MV-4-11 (cell line): ENCODE measurements at places on chromosomes 16 and 17.

DNA sequence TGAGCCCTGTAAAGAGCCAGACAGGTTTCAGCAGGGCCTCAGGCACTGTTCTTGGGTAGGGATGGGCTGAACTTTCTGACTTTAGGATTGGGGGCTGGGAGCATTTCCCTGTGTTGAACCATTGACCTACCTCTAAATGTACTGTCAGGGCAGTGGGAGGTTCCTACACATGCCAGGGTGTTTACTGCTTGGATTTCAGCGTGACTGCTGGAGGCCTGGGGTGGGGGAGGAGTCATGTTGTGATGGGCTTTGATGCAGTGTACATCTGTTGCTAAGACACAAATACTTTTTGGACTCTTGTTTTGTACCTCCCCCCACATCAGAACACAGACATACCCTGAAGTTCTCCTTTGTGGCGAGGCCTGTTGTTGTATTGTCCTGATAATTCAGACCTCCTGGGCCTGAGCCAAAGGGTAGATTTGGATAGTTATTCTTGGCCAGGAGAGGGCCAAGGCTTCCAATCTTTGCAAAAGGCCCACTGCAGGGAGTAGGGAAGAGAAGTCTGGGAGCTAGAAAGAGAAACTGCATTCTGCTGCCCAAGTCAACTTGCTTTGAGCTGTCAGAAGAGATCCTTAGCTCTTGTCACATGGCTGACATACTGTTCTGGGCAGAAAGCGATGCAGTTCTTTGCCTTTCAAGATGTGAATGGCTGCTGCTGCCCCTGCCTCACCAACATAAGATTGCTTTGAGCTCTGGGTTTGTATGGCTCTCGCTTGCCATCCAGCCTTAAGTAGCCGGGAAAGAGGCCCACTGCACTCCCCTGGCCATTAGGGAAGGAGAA, 3.7 kb downstream of the NFE2L1 start:
- DNase-seq = no peak

DNA sequence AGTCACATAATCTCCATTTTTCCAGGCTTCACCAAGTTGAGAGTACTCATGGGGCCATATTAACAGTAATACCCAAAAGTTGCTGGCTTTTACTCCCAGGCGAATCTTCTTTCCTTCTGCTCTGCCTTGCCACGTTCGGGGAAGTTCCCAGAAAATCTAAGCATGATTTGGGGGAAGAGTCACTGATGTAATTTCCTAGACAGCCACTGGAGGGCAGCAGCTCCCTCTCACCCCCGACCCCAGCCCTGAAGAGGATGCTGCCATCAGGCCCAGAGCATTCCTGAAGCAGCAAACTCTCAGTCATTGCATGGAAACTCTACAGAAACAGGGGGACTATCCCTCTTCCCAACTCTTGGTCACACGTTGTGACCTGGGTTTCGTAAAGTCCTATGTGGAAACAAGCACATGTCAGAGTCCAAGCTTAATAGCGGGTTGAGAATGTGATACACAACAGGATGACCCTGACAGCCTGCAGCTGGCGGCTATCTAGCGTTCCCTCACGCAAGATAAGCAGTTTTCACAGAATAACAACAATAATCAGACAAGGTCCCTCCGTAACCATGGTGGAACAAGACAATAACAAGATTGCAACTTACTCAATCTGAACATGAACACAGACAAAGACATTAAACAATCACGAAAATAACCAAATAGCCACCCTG, 43.8 kb upstream of the DHX40 start:
- peak; percentile 21 for DNase-seq

- no peak for DNase-seq
Measured at GRCh38 chr16:68993885-68994284, 111.6 kb upstream of the HAS3 start.

DNA sequence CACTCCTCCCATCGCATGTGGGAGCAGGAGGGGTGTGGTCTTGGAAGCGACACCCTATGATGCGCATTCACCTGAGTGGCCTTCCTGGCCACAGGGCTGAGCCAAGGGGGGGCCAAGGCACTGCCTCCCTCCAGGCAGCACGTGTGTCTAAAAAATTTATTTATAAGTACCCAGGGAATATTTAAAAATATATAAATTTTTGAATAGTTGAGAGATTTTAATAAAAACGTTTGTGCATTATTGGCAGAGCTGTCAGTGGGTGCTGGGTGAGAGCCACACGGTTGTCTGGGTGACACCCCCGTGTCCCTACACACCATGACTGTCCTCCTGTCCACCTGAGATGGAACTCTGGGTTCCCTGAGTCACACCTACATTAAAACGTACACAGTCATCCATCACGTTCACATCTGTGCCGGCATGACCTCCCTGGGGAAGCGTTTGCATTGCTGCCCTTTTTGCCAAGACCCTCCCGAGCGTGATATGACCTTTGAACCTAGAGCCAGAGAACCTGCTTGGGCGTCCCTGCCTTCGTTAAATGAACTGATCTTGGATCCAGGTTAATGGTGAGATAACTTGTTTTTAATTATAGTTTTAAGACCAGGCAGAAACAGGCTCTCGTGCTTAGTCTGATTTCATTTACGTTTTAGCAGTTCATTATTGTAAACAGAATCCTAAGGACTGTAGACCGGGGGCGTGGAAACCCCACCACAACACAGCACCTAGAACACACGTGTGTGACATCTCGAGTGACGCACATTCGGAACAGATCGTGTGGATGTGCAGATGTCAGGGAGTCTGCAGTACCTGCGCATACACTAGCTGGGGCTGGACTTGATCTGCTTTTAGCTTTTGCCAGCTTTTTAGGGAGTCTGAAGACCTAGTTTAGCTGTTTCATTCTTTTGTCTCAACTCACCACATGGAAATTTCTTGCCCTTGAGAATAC, 192.8 kb upstream of the CHMP6 start:
- DNase-seq = no peak

GRCh38 chr17:80984749-80985148, 6.9 kb upstream of the CHMP6 start:
- DNase-seq = no peak

DNA sequence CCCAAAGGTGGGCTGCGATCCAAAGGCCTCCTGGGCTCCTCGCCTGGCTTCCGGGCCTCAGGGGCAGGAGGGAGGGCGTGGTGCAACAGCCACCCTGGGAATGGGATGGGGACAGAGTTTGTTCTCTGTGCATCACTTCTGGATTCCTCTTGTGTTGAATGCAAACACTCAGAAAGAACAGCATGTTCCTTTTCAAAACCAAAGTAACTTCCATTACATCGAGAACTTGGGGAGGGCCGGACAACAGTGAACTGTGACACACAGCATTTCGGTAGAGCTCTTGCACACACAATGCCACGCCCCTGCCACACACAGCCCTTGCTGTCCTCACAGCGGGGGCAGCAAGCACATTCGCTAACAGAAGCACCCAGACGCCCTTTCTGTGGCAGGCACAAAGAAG, 36.1 kb upstream of the FASN start:
- peak; percentile 73 for DNase-seq

DNA sequence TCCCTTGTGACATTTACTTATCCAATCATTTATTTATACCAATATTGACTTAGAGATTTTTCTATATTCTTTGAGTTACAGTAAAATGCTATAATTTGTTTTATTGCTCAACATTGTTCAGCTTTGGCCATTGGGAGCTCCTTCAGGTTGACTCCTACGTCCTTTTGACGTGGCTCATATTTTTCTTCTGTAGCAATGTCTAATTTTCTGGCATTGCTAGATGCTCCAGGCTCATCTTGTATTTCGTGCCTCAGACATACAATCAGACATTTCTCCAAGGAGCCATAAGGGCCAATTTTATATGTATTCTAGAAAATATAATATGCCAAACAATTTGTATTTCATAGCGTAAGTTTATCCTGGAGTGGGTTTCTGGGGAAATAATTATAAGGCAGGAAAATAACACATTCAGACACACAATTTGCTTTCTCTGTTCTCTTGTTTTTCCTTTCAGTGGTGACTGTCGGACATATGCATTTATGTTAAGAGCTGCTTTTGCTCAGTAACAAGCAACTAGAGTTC, 355.1 kb upstream of the MON1B start:
- DNase-seq = no peak

DNA sequence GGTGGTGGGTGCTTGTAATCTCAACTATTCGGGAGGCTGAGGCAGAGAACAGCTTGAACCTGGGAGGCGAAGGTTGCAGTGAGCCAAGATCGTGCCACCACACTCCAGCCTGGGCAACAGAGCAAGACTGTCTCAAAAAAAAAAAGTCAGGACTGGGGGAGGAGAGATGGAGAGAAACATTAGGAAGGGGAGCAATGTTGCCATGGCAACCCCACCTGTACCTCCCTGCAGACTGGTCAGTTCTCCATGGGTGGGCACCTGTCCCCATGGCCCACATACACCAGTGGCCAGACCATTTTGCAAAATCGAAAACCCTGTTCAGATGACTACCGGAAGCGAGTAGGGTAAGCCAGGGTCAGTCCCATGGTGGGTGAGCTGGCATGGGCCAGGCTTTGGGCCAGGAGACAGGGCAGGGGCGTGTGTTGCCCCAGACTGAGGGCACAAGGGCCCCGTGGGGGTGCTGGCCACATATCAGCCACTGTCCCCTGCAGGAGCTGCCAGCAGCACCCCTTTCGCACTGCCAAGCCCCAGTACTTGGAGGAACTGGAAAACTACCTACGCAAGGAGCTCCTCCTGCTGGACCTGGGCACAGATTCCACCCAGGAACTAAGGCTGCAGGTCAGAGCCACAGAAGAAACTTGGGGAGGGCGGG, 14.0 kb downstream of the TSNAXIP1 start:
- no peak for DNase-seq

- no peak for DNase-seq
Measured at GRCh38 chr17:56111706-56112485, 41.4 kb upstream of the ANKFN1 start.

GRCh38 chr16:17529982-17530760, 59.4 kb upstream of the XYLT1 start:
- DNase-seq = no peak

- no peak for DNase-seq
Measured at GRCh38 chr16:79656553-79657115, 56.1 kb upstream of the MAF start.

DNA sequence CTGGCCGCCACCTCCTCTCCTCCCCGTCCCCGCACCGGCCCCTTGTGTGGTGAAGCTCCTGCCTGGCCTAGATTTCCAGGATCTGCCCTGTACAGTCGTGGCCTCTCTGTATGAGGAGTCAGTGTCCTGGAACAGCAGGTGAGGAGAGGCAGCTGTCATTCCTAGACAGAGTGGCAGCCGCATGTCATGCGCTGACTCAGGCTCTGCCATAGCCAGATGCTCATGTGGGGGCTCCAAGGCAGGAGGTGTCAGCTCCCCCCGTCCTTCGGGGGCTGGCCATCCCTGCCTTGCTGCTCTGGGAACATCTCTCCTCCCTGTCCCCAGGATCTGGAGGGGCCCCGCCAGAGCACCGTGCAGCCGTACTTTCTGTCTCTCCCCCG, 60.4 kb downstream of the BAIAP2 start:
- DNase-seq = peak; percentile 5

DNA sequence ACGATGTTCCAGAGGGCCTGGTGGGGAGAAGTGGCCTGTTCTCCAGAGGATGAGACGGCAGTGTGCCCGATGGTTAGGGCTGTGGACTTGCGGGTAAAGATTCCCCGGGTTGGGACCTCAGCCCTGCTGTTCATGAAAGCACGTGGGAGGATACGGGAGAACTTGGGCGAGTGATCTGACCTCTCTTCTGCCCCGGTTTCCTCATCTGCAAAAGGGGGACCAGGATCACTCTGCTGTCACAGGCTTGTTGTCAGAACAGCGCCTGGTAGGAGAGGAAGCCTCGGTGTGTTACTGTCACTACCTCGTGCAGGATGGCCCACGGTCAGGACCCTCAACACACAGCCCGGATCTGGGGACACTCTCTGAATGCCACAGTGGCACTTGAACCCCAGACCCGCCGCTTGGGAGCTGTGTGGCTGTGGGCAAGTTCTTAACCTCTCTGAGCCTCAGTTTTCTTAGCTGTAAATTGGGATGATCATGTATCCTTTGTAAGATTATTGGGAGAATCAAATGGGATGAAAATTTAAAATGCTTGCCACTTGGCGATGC, 85.6 kb upstream of the CDC42EP4 start:
- DNase-seq = no peak

- no peak for DNase-seq
Measured at GRCh38 chr16:82063456-82064082, 28.5 kb downstream of the HSD17B2 start.

DNA sequence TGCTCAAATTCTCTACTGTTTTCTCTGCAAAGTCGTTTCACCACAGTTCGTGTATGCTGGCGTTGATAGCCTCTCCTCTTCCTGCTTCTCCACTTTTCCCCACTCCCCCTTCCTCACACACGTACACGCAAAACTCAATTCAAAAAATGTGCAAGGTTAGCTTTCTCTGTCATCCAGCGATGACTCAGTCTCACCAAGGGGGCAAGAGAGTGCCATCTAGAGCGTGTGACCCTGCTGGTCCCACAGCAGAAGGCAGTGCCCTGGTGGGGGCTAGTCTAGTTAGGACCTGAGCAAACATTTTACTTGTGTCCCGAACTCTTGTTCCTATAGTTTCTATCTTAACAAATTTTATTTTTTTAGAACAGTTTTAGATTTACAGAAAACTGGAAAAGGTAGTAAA, 121.2 kb upstream of the CHMP6 start:
- DNase-seq = peak; percentile 15

GRCh38 chr17:75914643-75915267, 10.1 kb upstream of the MRPL38 start:
- no peak for DNase-seq

DNA sequence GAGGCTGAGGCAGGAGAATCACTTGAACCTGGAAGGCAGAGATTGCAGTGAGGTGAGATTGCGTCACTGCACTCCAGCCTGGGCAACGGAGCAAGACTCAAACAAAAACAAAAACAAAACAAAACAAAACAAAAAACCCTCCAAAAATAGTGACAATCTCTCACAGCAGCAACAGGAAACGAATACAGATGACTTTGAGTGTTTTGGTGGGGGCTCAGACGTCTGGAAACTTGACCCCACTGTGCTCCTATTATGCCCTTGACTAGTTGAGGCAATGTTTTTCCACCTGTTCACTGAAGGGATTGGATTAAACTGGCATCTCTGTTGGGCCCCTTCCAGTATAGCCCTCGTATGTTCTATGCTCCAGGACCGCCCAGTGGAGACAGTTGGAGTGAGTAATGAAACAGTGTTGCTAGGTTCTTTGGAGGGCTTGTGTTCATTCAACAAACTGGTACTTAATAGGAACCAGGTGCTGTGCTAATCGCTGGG, 167.0 kb downstream of the UTP18 start:
- no peak for DNase-seq

DNA sequence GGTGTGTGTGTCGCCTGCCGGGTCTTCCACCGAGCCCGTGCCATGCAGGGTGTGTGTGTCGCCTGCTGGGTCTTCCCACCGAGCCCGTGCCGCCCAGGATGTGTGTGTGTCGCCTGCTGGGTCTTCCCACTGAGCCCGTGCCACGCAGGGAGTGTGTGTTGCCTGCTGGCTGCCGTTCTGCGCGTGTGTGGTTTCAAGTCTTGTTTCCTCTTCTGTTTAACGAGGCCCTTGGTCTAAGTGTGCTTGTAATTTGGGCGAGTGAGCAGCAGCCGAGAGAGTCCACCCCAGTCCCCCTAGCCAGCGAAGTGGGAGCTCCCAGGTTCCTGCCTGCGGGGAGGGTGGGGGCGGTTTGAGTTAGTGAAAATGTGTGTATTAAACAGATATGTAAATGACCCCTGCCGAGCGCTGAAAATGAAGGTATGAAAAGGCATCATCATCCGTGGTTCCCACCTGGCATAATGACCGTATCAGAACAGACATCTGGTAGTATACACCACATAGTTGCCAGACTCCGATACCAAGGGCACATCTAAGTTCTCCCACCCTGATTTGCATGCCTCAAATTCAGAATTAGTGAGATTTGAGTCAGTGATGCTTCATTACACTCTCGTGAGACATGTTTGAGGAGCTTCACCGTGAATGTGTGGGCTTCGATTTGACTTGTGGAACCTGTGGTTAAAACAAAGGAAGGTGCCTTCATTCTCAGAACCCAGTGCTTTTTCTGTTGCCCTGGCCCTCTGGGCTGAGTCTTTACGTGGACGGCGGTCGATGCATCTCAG, 114.5 kb upstream of the CHMP6 start:
- peak; percentile 77 for DNase-seq
